ENCODE measurements at places on chromosomes 12 and 14. TPM values are rescaled to one million over a fixed set of nuclear protein-coding genes. Genes with fewer than 3 reads are reported as not detected.

The SOCS4 gene
- total RNA-seq, result 13.1 TPM

The SIX1 gene
- total RNA-seq, result 9.3 TPM

The A2ML1 gene
- not detected for total RNA-seq

The IL22 gene
- total RNA-seq, result not detected

The MUCL1 gene
- not detected for total RNA-seq

The PKP2 gene
- 2.9 TPM for total RNA-seq

The PRR13 gene
- 405 TPM for total RNA-seq

The PMCH gene
- total RNA-seq, result not detected

The CMTM5 gene
- total RNA-seq, result not detected

The TOGARAM1 gene
- 7.9 TPM for total RNA-seq
